ENCODE measurements at places on chromosomes 4 and X.

GRCh38 chr4:99642725-99643489, 14.7 kb downstream of the C4orf54 start:
- no peak for DNase-seq

DNA sequence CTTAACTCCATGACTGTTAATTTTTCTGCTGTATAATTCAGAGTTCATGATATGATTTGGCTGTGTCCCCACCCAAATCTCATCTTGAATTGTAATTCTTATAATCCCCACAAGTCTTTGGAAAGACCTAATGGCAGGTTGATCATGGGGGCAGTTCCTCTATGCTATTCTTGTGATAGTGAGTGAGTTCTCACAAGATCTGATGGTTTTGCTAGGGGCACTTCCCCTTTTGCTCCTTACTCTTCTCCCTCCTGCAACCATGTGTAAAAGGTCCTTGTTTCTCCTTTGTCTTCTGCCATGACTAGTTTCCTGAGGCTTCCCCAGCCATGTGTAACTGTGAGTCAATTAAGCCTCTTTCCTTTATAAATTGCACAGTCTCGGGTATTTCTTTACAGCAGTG, 1751.9 kb downstream of the ARAP2 start:
- DNase-seq = no peak

DNA sequence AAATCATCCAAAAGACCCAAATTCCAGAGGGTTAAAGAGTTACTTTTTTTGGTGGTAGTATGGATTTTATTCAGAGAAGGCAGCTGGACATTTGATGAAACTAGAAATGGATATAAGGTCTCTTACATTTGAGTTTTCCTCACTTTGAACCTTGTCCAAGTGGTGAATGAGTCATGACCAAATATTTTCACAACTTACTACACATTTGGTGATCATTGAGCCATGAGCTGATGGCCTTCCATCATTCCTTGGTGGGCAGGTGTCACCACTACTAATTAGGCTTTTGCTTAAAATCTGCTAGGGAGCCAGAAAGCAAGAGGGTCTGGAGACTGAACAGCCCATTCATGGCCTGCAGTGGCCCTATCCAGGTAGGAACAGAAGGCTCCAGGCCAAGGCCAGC, 620.2 kb upstream of the INTU start:
- no peak for DNase-seq

DNA sequence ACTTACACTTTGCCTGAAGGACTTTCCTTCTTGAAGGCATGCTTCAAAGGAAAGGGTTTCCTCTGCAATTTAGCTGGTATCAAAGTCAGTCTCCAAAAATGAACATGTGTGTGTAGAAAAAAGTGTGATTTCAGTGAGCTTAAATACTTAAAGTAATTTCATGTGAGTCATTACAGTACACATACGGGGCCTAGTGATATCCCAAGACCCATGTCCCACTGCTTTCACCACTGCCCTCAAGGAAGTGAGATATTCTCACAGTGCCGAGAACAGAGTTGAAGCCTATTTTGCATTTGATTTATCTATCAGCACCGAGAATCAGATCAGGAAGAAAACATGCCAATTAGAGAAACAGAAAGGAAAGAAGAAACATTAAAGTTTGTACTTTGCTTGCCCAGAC, 61.0 kb downstream of the CHST7 start:
- no peak for DNase-seq

DNA sequence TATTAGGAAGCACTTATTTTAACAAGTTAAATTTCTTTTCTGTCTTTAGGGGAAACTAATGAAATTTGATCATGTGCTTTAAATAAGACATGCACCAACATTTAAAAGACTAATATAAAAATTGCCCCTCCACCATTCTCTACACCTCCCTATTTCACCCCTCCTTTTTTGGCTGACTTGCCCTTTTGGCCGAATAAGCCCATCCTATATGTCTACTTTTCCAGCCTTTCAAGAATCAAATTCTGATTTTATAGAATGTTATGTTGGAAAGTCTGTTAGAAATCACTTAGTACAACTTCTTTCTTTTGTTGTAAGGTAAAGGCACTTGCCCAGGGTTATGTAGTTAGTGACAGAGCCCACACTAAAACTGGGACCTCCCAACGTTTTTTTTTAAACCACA, 1.8 kb downstream of the CAPN6 start:
- no peak for DNase-seq

GRCh38 chrX:22165732-22166457, 106.8 kb upstream of the CBLL2 start:
- DNase-seq = no peak

DNA sequence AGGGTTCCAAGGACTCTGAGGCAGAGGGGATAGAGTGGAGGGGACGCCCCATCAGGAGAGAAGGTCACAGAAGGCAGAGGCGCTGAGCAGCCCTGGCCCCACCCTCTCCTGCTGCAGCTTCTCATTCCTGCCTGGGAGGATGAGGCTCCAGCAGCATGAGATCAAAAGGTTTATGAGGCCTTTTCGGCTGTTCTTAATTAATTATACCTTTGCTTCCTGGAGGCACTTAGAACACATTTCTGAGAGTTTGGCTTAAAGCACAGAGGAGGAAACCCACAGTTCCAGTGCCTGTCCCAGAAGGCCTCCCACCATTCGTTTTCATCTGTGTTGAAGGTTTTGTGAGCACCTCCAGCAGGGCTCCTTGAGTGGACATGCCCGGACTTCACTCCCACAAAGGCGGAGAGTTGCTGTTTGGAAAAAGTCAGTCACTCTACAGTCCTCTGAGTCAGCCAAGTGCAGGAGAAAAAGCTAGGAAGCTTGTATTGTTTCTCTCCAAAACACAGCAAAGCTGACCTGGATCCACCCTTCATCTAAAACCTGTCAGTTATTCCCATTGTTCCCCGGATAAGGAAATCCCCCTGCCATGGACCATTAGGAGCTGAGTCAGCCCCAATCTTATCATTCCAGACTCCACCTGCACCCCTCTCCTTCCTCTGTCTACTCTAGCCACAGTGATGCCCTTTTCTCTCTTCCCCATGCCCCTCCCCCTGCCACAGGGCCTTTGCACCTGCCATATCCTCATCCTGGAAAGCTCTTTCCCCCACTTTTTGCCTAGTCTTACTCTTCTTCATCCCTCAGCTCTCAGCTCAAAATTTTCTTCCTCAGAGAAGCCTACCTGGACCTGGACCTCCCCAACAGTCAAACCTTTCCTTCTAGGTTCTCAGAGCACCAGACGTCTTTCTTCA, 276.8 kb downstream of the FBXW7 start:
- no peak for DNase-seq

DNA sequence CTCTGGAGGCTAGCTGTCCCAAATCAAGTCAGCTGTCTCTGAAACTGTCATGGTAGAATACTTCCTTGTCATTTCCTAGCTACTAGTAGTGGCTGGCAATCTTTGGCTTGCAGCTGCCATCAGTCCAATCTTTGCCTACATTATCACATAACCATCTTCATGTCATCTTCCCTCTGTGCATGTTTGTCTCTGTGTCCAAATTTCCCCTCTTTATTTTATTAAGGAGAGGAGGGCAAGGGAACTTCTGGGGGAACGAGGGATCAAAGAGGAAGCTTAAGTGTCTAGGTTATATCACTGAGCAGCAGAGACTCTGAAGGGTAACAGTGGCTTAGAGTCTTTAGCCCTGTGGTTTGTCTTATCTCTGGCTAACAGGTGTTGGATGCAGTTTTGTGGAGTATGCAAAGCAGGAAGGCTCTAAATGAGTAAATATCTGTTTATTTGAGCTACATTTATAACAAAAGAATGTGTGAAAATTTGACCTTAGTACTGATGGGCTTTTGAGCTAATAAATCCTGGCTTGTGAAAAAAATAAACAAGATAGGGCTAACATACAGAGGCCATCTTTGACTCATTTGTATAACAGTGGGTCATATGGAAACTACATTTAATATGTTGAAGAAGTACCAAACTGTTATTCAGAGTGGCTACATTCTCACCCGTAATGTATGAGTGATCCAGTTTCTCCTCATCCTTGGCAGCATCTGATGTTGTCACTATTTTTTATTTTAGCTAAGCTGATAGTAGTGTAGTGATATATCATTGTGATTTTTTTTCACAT, 49.4 kb upstream of the ENOX2 start:
- DNase-seq = no peak

- no peak for DNase-seq
Measured at GRCh38 chrX:127317159-127317558, 497.6 kb downstream of the PRR32 start.

GRCh38 chrX:39288592-39288991, 487.3 kb downstream of the MID1IP1 start:
- DNase-seq = no peak

- DNase-seq = no peak
Measured at GRCh38 chr4:6461301-6462165, 10.9 kb downstream of the PPP2R2C start.

GRCh38 chrX:73812256-73812655, 249.3 kb downstream of the CHIC1 start:
- DNase-seq = no peak

DNA sequence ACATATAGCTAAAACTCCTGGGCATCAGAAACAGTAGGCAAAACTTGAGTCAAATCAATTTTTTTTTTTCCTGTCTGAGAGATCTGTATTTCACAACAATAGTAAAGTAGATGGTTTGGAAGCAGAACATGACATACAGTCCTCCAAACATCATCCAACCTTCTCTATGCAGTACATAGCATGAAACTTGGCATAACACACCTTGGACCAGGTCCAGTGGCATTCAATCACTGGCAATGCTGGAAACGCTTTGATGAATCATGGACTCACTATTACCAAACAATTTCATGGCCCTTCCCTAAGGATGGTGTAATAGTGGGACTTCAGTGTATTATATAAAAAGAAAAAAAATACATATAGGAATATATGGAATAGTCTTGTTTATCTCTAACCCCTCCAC, 154.6 kb downstream of the FMR1NB start:
- DNase-seq = no peak

DNA sequence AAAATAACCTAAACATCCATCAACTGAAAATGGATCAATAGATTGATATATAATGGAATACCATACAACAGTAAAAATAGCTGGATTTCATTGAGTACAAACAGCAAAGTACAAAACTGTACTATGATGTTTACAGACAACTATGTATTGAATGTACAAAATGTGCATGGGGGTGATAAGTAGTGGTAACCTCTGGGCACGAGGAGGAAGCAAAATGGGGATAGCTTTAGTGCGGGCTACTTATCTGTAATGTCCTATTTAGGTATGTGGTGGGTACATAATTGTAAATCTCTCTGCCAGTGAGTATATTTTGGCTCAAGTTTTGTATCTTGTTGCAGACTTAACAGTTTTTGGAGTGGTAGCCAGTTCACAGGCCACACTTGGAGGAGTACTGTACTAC, 123.6 kb downstream of the STAG2 start:
- DNase-seq = no peak

- no peak for DNase-seq
Measured at GRCh38 chrX:11103006-11103405, 8.1 kb upstream of the HCCS start.

GRCh38 chr4:56296526-56296925, 90.8 kb downstream of the AASDH start:
- no peak for DNase-seq

GRCh38 chrX:134373736-134374135, 86.2 kb upstream of the HPRT1 start:
- no peak for DNase-seq

DNA sequence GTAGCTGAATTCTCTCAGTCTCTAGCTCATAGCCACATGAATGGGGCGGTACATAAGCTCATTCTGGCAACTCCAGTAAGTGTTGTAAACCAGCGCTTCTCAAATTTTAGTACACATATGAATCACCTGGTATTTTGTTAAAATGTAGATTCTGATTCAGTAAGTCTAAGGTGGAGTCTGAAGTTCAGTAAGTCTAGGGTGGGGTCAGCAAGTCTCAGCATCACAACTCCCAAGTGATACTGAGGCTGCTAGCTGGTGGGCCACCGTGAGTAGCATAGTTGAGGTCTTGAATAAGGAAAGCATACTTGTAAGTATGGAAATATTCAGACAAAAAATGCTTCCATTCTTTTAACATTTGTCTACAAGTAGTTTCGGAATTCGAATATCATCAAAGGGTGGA, 36.1 kb upstream of the INPP4B start:
- no peak for DNase-seq

DNA sequence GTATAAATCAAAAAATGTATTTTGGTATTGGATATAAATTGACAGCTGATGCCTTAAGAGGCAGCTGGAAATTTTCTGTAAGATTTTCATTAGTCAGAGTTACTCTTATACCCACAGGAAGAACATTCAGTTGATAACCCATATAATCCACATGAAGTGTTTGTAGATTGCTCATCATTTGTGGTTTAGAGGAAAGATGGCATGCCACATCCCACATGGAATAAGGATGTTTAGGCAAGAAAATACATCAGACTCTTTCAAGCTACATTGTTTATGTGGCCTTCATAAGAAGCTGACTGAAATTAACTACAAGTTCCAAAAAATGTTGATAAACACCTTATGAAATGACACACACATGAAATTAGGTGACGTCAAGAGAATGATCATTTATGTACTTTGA, 56.6 kb downstream of the AREG start:
- no peak for DNase-seq

DNA sequence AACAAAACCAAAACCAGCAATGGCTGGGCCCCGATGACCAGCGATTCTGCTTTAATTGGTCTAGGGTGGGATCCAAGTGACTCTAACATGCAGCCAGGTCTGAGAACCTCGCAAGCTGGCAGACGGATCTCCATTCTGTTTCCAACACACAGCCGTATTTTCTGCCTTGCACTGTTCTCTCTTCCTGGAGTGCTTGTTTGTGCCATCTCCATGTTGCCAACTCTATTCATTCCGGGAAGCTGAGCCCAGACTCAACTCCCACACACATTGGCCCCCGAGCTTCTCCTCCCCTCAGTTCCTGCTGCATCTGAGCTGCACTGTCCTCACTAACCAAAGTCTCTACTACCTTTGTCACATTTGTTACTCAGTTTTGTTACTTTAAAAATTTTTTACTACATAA, 35.6 kb downstream of the GEMIN8 start:
- no peak for DNase-seq

DNA sequence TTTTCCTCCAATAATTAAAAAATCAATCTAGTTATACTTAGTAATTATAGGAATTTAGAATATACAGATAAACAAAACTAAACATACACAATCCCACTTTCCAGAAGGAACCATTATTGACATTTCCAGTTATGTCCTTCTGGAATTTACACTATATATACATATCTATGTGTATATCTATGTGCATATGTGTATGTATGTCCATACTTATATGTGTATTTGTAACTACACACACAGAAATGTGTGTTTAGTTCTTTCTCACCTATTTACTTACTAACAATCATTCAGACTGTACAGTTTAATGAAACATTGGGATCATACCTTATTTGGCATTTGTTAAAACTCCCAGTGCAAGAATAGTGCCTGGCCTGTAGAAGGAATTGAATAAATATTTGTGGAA, 126.4 kb downstream of the FHIP1A start:
- DNase-seq = no peak

- no peak for DNase-seq
Measured at GRCh38 chr4:10701161-10701560, 16.6 kb upstream of the CLNK start.

- DNase-seq = no peak
Measured at GRCh38 chr4:182560358-182560757, 317.2 kb downstream of the TENM3 start.

- DNase-seq = no peak
Measured at GRCh38 chr4:24975510-24975909, 55.2 kb downstream of the LGI2 start.

Measured in stimulated activated CD8-positive, alpha-beta memory T cell treated with anti-CD3 and anti-CD28 coated beads, Interleukin-4, amount 100 ng/mL, for 1 hour (primary cell).